ENCODE measurements at places on chromosomes 3 and 15.

DNA sequence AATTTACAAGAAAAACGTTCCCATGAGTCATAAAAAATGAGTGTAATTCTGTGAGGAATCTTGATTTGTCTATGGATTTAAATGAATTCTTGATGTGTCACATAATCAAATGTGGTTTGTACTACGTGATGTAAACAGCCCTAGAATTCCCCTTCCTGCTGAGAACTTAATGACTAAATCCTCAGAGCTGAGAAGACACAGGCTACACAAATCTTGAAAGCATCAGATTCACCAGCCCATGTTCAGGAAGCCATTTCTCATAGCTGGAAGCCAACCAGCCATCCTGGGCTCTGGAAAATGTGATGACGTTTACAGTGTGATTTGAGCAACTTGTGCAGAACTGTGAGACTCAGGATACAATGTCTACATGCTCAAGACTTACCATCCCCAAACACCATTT is 193.7 kb upstream of the MME start:
- peak; percentile 100 for DNase-seq

DNA sequence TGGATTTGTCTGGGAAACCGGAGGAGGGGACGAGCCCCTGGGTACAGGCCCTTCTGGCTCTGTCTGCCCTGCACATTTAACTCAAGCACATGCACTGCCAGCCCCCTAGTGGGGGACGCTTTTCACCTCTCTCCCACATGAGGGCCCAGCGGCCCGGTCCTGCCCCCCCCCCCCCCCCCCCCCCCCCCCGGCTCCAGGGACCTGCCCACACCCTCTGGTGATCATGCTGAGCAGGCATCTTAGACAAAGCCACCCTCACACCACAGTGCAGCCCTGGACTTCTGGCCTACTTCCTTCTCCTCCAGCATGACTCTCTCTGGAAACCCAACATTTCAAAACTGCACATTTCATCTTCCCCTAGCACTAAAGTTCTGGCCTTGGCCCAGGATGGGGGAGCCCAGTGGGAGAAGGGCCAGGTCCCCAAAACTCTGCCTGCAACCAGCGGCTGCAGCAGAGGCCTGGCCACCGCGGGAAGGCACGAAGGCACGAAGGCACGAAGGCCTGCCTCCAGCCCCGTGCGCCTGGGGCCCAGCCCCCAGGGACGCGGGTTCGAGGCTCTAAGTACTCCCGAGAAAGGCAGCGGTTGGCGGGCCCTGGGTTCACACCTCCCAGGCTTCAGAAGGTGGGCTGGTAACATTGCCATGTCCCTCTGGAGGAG is 14.1 kb downstream of the KLF15 start:
- DNase-seq, result no peak

- DNase-seq, result no peak
Measured at GRCh38 chr3:148605521-148605920, 92.2 kb upstream of the AGTR1 start.

- peak; percentile 75 for DNase-seq
Measured at GRCh38 chr3:106825962-106826605, 551.2 kb upstream of the CCDC54 start.

- peak; percentile 95 for DNase-seq
Measured at GRCh38 chr3:193805448-193805847, 212.4 kb downstream of the OPA1 start.

DNA sequence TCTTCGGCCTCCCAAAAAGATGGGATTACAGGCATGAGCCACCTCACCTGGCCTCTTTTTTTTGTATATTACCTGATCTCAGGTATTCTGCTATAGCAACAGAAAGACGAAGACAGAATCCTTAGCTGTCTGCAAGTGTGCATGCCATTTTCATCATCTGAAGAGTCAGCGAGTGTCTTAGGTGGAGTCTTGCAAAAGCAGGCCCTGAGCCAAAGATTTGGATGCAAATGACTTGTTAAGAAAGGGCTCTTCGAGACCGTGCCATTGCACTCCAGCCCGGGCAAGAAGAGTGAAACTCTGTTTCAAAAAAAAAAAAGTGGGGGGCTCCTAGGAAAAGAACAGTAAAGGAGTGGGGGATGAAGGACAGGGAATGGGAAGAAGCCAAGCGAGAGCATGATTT is 10.2 kb upstream of the TRIM69 start:
- no peak for DNase-seq

DNA sequence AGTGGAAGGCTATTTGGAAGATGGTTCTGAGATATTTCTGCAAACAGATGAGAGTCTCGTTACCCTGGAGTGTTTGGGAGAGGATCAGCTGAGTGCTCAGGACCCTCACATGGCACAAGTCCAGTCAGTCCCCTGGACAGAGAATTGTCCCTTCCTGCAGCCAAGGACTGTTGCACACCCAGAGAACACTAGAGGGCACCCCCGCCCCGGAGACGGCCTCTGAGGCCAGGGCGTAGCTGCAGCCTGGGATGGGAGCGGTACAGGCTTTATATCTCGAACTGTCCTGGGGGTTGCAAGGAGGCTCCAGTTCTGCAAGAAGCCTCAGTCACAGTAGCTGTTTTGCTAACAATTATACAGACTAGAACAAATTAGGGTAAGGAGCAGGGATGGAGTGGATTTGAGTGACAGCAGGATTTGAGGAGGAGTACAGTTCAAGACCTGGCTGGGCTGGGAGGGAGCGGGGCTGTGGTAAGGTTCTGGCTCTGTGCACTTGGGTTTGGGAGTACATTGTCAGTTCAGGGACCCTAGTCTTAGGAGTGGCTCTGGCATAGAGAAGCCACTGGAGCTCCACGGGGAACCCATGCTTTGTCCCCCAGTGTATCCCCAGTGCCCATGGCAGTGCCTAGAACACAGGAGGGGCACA is 67.6 kb upstream of the HACD2 start:
- DNase-seq, result peak; percentile 79

All from fibroblast of skin of right quadriceps (primary cell).